ENCODE measurements at places on chromosomes 7 and 10.

DNA sequence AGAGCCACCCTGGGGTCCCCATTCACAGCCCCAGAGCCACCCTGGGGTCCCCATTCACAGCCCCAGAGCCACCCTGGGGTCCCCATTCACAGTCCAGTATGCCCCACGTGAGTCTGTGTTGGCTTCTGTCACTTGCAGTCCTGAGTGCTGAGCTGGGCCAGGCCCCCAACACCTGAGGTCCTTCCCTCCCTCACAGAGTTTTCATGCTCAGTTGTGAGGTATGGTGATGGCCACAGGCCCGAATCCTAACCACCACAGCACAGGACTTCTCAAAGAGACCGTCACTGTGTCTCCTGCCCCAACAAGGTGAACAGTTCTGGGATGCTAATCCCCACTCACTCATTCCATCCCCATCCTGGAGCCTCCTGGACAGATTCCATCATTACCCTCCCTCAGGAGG lies 239.2 kb downstream of the PTPRN2 start:
- DNase-seq: no peak

DNA sequence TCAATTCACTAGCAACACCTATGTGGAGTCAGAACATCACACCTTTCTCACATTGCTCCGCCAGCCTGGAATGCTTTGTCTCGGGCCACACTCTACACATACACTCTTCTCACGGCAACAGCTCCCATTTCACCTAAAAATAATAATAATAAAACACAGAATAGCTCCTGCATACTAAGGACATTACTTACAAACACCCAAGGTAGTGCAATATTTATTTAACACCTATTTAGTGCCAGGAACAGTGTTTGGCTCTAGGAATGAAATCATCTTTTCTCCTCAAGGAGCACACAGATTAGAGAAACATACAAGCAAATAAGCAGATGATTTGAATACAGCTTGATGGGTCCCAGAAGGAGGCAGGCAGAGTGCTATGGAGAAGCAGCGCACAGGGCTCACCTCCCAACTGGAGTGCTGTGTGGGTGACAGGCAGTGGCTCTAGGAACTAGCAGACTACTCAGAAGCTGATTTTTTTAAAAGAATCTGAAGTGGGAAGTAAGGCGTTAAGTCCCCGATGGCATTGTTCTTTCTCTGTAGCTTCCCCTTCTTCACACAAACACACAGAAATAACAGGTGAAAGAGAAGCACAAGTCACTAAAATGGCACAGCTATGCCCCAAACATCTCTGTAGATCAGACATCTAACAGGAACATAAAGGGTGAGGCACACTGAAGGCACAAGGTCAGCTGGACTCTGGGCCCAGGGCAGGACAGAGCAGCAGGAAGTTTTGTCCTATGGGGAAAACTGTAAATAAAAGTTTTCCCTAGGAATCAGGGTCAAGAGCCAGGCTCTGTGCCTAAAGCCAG lies 16.7 kb downstream of the USP6NL start:
- no peak for DNase-seq

DNA sequence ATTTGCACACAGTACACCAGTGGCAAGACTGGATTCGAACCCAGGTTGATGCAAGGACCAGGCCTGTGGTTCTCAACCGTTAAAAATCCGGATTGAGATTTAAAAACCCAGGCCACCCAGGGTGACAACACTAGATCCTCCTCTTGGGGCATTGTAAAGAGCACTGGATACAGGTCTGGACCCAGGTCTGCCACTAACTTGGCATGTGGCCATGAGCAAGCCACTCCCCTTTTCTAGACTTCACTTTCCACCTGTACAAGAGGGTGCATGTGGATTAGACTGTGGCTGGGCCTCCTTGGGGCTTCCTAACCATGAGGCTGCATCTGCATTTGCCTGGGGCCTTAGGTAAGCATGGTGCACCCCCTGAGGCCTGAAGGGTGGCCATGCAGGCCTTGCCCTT lies 21.7 kb upstream of the SLC29A3 start:
- no peak for DNase-seq

GRCh38 chr7:116500078-116500853 lies 728 bp downstream of the CAV2 start:
- no peak for DNase-seq

GRCh38 chr10:128973221-128973620 lies 493.8 kb upstream of the MGMT start:
- DNase-seq: no peak

- DNase-seq: no peak
Measured at GRCh38 chr10:87987206-87987605, 123.8 kb downstream of the PTEN start.

DNA sequence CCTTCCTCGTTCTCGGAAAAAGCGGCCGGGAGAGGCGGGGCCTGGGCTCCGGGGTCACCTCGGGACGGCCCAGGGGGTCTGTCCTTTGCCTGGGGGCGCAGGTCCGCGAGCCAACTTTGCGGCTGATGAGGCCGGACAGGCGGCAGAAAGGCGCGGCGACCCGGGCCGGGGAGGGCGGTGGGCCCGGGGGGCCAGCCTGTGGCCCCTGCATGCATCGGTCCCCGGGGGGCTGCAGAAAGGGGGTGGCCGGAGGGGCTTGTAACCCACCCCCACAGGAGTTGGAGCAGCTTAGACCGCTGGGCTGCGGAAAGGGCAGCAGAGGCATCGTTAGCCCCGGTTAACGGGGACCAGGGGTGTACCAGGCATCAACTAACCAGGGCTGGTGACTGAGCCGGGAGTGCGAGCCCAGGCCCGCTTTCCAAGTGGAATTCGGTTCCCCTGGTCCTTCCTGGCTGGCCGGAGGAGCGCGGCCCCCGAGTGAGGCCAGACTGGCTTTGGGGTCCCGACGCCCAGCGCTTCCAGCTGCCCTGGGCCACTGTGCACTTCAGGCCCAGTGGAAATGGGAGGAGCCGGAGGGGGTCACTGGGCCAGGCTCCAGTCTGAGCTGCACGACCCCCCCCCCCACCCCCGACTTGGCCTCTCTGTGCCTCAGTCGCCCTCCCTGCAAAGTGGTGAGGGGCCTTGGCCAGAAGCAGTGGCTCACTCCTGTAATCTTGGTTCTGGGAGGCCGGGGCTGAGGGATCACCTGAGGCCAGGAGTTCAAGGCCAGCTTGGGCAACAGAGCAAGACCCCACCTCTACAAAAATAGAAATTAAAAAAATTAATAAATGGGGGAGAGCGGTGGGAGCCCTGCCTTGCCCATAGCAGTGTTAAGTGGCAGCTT lies 919 bp downstream of the SLC29A4 start:
- no peak for DNase-seq

GRCh38 chr10:75396631-75397495 lies 4.7 kb downstream of the ZNF503 start:
- DNase-seq: no peak

- DNase-seq: no peak
Measured at GRCh38 chr7:128021366-128021765, 9.9 kb downstream of the LRRC4 start.

DNA sequence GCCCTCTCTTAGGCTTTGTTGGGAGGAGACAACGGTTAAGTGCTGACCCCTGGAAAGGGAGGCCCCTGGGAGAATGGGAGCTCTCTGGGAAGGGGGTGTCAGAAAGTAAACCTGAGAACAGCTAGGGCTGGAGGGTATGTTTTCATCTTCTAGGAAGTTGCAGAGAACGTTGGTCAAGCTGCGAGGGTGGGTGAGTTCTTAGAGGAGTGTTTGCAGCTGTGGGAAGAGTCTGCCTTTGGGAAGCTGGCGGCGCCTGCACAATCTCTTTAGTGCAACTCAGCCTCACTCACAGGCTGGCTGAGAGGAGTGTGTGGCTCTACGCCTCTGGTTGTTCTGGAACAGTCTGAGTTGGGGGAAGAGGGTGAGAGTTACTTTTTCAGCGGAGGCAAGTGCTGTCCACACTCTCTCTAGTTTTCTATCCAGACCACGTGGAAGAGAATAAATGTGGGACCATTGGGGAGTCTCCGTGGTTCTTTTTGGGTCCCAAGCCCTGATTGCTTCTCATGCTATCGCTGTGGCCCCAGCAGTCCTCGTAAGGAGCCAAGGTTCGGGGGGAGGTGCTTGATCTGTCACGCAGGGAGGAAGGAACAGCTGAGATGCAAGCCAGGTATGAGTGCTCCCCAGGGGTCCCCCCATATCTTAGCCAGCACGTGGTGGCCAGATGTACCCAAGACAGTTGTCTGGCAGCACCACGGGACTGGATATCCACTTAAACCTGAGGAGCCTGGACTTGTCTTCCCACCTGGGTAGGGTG lies 237.2 kb downstream of the BUB3 start:
- DNase-seq: no peak

GRCh38 chr10:61486738-61487396 lies 33.7 kb upstream of the TMEM26 start:
- no peak for DNase-seq

- DNase-seq: no peak
Measured at GRCh38 chr7:44217852-44218402, 17.1 kb downstream of the YKT6 start.

DNA sequence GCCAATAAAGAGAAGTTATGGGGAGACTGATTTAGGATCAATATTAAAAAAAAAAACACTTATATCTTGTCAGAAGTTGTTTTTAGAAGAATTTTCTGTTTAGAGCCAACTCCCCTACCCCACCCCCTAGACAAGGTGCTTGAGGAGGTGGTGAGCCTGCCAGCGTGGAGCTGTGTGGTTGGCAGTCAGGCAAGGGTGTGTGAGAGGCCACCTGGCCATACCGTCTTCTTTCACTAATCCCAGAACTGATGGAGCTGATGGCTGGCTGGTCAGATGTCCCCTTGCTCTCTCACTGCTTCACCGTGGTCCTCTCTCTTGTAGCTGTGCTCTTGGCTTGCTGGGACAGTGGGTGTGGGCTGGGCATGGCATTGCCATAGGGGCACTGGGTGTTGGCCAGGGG lies 34.3 kb downstream of the NACAD start:
- DNase-seq: no peak

DNA sequence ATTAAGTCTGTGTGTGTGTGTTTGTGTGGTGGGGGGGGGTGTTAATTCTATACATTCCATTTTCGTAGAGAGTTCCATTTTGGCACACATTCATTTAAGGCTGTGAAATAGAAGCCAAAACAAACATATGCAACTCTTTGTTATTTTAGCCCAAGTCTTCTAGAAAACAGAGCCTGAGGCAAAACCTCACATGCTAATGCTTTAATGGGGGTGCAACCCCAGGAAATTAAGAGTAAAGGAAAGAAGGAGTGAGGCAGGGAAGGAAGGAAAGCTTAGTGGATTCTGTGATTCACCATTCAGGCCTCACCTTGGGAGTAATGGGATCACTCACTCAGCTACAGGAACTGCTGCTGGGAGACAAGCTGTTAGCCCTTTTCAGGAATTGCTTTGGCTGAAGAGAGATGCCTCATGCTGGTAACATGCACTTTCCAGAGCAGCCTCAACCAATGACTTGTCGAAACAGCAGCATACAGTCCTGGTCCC lies 73.0 kb upstream of the CTTNBP2 start:
- DNase-seq: no peak

GRCh38 chr10:51433949-51434475 lies 265.4 kb downstream of the CSTF2T start:
- peak; percentile 5 for DNase-seq

- DNase-seq: no peak
Measured at GRCh38 chr7:151663382-151664100, 143.8 kb upstream of the RHEB start.

DNA sequence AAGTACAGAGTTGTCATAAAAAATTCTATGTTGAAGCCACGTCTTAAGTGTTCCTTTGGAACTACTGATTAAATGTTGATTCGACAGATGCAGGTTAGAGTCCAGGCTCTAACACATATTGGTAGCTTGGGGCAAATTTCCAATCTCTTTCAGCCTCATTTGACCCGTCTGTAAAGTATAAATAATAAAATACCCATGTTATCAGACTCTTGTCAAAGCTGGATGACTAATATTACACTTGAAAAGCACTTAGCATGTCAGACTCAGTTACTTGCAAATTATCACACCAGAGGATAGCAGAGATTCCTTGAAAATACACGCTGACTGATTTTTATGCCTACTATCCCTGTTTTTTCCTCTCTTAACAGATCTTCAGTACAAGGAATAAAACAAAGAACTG lies 18.1 kb upstream of the MACC1 start:
- no peak for DNase-seq

GRCh38 chr10:676178-676577 lies 13.3 kb downstream of the DIP2C start:
- DNase-seq: no peak

GRCh38 chr7:6558837-6559236 lies 7.6 kb upstream of the GRID2IP start:
- DNase-seq: peak; percentile 54

DNA sequence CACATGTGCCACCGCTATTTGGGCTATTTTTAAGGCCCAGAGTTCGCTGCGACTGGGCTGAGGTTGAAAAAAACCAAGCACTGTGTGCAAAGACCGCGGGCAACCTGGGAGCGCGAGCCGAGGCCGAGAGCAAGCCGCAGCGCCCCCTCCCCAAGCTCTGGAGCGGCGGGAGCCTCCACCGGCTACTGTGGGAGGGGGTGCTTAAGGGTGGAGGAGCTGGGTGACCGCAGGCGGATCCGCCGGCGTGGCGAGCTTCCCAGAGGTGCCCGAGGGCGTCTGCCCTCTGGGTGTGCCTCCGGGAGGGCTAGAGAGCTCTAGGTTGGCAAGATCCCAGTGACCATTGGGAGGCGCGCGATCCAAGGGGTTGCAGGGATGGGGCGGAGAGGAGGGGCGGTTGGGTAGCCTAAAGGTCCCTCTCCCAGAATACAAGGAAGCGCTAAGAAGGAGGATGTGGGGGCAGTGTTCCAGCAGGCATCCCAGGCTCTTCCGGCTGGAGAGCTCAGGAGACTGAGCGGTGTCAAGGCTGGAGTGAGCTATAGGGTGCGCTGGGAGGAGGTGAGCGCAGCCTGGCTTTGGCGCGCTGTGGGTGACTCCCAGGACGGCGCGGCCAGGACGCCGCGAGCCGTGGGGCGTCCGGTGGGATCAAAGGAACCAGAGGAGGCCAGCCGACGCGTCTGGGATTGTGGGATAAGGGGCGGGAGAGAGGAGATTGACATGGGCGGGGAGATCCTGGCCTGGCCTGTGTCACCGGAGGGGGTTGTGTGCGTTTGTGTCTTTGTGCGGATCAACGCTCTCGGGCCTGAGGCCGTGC lies 8.0 kb downstream of the DLX5 start:
- DNase-seq: peak; percentile 70

- no peak for DNase-seq
Measured at GRCh38 chr10:48365668-48366067, 59.2 kb downstream of the MAPK8 start.

DNA sequence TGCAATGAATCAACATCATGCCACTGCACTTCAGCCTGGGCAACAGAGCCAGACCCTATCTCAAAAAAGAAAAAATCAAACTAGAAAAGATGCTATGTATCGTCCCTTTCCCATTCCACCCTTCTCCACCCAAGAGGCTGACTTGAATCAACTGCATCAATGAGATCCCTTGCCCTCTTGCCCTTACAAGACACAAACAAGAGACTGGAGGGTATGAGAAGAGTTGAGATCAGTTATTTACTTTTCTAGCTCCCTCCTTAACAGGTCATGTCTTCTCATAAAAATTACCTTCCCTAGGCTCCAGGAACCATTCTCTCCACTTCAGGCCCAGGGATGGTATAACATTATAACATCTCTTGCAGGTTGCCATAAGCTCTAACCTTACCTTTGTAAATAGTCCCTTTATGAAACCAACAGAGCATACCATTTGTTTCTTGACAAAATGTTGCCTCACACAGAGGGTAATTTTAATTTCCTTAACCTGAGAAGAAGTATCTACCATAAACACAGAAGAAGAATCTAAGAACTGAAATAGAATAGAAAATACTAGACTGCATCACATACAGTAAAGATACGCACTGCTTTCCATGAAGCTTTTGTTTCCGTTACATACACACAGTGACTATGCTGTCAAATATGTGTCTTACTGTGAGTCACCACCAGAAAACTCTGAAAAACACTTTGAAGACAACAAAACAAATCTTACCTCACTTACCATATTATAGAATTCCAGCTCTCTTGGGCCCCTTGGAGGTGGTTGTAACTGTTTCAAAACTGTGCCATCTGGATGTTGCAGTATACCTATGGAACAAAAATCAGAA lies 30.5 kb downstream of the IPMK start:
- DNase-seq: no peak
